Skeletal muscle tissue (tissue), 5 donors: ENCODE measurements at places on chromosomes 11 and 22. TPM values are rescaled to one million over a fixed set of nuclear protein-coding genes. Genes with fewer than 3 reads are reported as not detected.

GLYAT gene
- not detected for total RNA-seq

ST14 gene
- total RNA-seq: 0.52 TPM

RSF1 gene
- 40.2 TPM for total RNA-seq

RCOR2 gene
- total RNA-seq: 4.2 TPM

PANX3 gene
- total RNA-seq: not detected

LRRC10B gene
- not detected for total RNA-seq

UBQLNL gene
- total RNA-seq: under 0.01 TPM

SLC22A25 gene
- not detected for total RNA-seq

INPPL1 gene
- total RNA-seq: 50.6 TPM

FOLR2 gene
- 15.1 TPM for total RNA-seq

DGAT2 gene
- total RNA-seq: 19.3 TPM

FAT3 gene
- 13.6 TPM for total RNA-seq

GAB4 gene
- total RNA-seq: not detected

EXPH5 gene
- 0.52 TPM for total RNA-seq

FAM76B gene
- 12.0 TPM for total RNA-seq

LTBP3 gene
- 32.9 TPM for total RNA-seq

LRRC32 gene
- 6.3 TPM for total RNA-seq

ST3GAL4 gene
- total RNA-seq: 20.9 TPM
